Effector memory CD4-positive, alpha-beta T cell (primary cell): ENCODE measurements at places on chromosomes 13 and 19.

- peak; percentile 67 for DNase-seq
These were observed 2.7 kb downstream of the PLEKHF1 start for GRCh38 chr19:29667901-29668341.

- no peak for DNase-seq
These were observed 65.5 kb downstream of the RASL11A start for GRCh38 chr13:27336014-27336673.

GRCh38 chr19:41321600-41322270, 11.8 kb downstream of the CCDC97 start:
- DNase-seq, result no peak

DNA sequence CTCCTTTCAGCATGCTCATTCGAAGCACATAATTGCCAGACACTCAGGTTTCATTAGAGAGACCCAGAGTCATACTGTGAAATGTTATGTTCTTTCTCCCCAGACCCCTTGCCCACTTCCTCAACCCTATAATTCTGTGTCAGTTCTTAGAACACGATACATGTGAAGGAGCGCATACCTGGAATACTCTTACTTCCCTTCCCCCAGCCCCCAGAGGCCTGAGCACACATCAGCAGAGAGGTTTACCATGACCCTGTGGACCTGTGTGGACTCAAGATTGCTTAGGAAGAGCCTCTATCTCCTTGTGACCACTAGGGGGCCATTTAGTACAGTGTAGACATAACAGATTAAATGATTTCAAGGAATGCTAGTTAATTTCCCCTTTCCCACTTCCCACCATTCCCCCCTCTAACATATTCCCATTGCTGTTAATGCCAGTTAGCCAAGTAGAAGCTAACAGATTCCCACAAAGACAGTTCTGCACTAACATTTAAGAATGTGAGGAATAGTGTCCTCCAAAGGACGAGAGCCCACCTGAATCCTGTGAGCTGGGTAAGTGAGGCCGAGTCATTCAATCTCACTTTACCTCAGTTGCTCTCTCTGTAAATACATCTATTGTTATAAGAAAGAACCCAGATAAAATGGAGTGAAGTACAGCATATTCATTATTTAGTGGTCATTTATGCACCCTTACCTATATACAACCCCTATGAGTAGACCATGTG, 154.2 kb upstream of the MAB21L1 start:
- DNase-seq, result no peak

DNA sequence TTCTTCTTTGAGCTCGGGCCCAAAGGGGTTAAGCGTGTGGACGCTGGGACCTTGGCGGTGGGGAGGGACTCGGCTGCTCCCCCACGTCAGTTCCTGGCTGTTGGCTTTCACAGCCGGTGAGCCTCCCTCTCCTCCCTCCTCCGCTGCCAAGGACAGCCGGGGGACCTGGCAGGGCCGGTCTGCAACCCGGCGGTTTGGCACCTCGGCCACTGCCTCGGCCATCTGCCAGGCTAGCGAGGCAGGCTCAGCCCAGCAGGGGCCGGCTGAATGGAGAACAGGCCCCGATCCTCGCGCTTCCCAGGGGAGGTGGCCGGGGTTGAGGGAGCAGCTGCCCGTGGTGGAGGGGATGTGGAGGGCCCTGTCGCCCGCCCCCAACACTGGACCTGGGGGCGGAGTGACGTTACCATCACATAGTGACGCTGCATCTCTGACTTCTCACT, 5.0 kb downstream of the TLE5 start:
- no peak for DNase-seq

- no peak for DNase-seq
These were observed 22.0 kb upstream of the GPR18 start for GRCh38 chr13:99280166-99280565.

DNA sequence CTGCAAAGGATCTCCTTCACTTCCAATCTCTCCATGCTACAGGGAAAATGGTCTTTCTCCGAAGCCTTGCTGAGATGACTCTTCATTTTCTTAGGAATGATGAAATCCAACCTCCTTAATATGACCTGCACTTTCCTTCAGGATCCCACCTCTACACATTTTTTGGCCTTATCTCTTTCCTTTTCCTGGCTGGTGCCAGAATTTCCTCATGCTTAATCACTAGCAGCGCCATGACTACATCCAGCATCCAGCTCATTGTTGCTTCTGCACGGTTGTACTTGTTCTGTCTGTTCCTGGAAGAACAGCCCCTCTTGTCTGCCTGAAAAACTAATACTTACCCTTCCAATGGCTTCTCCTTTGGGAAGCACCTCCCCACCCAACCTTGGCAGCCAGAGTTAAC, 68.4 kb downstream of the TEX26 start:
- DNase-seq, result no peak

- DNase-seq, result no peak
These were observed 16.7 kb upstream of the RXFP2 start for GRCh38 chr13:31722673-31723072.

- no peak for DNase-seq
These were observed 4.2 kb upstream of the SPACA6 start for GRCh38 chr19:51688671-51689571.

- no peak for DNase-seq
These were observed 19.2 kb downstream of the LPAR6 start for GRCh38 chr13:48393698-48394085.

GRCh38 chr19:45770192-45771101, 1.4 kb upstream of the SIX5 start:
- DNase-seq, result peak; percentile 81

DNA sequence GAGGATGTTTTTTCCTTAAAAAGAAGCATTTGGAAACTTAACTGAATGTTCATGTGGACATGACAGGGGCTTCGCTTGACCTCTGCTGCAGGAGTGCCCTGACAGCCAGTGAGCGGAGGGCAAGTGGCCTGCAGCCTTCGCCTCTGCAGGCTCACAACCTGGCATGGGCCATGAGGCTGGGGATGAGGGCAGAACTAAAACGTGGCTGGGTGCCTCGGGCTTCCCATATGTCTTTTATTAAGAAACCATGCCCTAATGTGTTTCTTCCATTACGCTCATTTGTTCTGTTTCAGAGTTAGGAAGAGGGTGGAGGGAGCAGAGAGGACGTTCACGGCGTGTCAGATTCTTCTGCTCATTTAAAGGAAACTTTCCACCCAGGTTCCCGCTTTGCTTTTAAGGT, 2.9 kb downstream of the ARHGEF7 start:
- no peak for DNase-seq

GRCh38 chr19:1864480-1865171, 1.2 kb upstream of the KLF16 start:
- DNase-seq, result no peak

- DNase-seq, result peak; percentile 16
These were observed 33.1 kb downstream of the PPP1R37 start for GRCh38 chr19:45125975-45126493.
